WTC11 (cell line): ENCODE measurements at places on chromosomes 12 and 14.

- no peak overlapping the region for H3K4me3 ChIP-seq
- no peaks in the 10 kb centered on the region; the same call in 1 of the 2 replicates for H3K27me3 ChIP-seq
- no peak overlapping the region for H3K27ac ChIP-seq
- 0 out of 2 replicates have a peak, but pooled peaks cover 3% of the 10 kb centered on the region for H3K36me3 ChIP-seq
- no peak for DNase-seq
- H3K4me1 ChIP-seq: peaks cover 19% of the 10 kb centered on the region
These were observed 37.2 kb downstream of the CFAP251 start for GRCh38 chr12:121955258-121956237.

- H3K36me3 ChIP-seq: no peaks in the 10 kb centered on the region
- DNase-seq: no peak
- no peak overlapping the region for H3K4me3 ChIP-seq
- H3K4me1 ChIP-seq: no peaks in the 10 kb centered on the region
These were observed 269.3 kb downstream of the SNAPC1 start for GRCh38 chr14:62031504-62031903.

DNA sequence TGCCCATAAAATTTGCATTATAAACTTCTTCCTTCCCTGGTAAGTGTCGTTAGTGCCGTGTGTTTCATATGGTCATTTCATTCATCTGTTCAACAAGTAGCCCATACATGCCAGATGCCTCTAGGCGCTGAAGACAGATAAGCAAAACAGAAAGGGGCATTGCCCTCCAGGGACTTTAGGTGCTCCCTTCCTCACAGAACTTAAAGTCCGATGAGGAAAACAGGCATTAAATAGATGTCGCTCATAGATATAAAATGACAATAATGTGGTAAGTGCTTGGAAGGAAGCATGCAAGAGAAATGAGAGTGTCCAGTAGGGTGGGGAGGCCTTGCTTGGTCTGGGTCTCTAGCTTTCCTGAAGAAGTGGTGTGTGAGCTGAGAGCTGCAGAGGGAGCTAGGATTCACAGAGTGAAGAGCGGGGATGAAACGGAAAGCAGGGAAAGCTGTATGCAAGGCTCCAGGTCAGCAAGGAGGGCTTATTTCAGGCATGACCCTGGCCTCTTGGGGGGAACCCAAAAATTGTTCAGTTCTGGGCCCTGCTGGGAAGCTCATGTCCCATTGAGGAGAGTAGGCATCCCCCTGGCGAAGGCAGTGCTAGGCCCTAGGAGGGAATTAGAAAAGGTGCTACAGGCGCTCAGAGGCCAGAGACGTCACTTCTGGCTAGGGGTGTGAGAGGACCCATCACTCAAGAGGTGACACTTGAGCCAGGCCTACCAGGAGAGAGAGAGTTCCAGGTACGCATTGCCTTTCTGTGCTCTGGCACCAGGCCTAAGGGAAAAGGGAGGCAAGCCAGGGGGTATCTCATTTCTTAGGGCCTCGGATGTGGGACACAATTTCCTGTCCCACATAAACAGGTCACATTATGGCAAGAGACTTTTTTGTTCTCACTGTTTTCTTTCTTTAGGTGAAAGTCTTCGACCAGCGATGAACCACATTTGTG is 11.9 kb downstream of the UBE3B start:
- H3K4me3 ChIP-seq: no peak overlapping the region
- H3K36me3 ChIP-seq: peaks cover 75% of the 10 kb centered on the region
- H3K27ac ChIP-seq: no peak overlapping the region
- DNase-seq: no peak
- H3K27me3 ChIP-seq: no peaks in the 10 kb centered on the region
- no peaks in the 10 kb centered on the region for H3K4me1 ChIP-seq

GRCh38 chr12:93191423-93191822 is 186.3 kb upstream of the NUDT4 start:
- DNase-seq: no peak
- H3K4me3 ChIP-seq: no peak overlapping the region
- H3K4me1 ChIP-seq: 0 out of 2 replicates have a peak, but pooled peaks cover 3% of the 10 kb centered on the region

- no peaks in the 10 kb centered on the region for H3K36me3 ChIP-seq
- DNase-seq: no peak
- H3K27ac ChIP-seq: no peak overlapping the region
These were observed 1.9 kb downstream of the IFNG-AS1 start for GRCh38 chr12:67991158-67991557.
